ENCODE measurements at places on chromosomes 4 and X.

DNA sequence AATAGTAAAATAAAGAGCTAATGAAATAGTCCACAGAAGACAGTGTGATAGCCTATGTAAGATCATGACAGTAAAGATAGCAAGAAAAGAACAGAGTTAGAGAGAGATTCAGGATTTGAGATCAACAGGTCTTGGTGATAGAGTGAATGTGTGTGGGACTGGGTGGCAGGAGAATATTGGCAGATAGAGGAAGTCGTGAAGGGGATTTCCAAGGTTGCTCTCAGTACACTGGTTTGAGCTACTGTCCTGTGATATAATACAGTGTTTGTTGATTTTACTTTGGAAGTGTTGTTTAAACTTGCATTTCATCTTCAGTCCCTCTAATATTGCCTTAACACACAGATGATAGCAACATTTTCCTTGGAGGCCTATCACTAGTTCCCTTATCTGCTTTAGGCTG lies 44.1 kb downstream of the DTHD1 start:
- DNase-seq = no peak

DNA sequence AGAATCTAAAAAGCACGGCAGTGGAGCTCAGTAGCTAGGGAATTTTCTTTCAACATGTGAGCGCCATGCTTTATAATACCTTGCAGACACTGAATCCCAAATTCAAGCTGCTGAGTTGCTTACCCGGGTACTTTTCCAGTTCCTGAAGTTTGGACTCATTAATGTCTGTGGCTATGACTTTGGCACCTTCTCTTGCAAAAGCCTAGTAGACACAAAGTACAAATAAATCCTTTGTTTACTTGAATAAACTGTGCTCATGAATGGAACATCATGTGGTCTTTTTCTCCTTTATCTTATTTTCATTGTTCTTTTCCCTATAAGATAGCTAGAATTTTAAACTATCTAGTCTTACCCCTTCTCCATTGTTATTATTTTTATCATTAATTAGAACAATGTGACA lies 4.6 kb downstream of the BDH2 start:
- DNase-seq = no peak

- no peak for DNase-seq
These were observed at the start of gene FREM3 for GRCh38 chr4:143700416-143701352. FREM3 (minus strand) TSS chr4:143700675; CDS start chr4:143700675, 0 bp downstream.

GRCh38 chr4:113732-114131 lies 10.6 kb upstream of the ZNF718 start:
- no peak for DNase-seq

DNA sequence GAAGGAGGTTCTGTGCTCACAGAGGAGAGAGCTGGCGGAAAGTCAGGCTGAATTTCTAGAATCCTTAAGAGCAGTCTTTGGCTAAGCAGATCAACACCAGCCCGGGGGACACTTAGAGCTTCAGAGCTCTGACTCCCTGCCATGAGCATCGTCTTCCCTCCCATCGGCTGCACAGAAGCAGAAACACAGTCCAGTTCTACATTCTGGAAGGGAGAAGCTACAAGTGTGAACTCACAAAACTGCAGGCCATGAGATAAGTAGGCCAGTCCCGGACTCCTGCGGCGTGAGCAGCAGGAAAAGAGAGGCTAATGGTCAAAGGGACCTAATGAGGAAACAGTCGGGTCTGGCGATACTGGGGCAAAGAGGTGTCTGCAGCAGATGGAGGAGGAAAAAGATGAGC lies 211.5 kb downstream of the DHX15 start:
- DNase-seq = no peak
